ENCODE measurements at places on chromosomes 5 and 9.

- no peak for DNase-seq
These were observed 198.4 kb upstream of the MEF2C start for GRCh38 chr5:89081360-89081759.

DNA sequence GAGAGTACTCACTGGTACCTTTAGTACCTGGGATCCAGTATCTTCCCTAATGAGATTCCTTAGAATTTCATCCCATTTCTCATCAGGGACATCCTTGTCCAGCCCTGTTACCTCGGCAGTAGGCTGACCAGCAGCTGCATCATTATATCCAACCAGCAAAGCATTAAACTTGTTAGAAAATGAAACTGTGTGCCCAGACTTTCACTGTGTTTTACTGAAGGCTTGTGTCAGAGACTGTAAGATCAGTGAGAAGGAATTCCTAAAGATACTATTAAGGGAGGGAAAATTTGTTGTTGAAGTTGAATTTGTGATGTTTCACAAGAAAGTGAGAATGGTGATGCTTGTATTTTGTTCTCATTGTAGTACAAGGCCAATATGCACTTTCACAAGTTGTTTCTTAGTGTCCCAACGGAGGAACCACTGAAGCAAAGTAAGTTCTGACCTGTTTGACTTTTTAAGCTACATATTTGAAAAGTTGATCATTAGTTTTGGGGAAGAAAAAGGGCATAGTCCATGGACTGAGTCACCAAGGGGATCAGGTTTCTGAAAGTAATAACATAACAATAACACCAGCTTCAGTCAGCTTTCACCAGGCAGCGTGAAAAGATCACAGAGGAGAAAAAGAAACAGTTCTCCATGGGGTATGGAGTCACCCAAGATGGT is 48.8 kb downstream of the GRAMD2B start:
- DNase-seq: peak; percentile 26

- no peak for DNase-seq
These were observed 28.3 kb downstream of the TDRD7 start for GRCh38 chr9:97440160-97440559.

DNA sequence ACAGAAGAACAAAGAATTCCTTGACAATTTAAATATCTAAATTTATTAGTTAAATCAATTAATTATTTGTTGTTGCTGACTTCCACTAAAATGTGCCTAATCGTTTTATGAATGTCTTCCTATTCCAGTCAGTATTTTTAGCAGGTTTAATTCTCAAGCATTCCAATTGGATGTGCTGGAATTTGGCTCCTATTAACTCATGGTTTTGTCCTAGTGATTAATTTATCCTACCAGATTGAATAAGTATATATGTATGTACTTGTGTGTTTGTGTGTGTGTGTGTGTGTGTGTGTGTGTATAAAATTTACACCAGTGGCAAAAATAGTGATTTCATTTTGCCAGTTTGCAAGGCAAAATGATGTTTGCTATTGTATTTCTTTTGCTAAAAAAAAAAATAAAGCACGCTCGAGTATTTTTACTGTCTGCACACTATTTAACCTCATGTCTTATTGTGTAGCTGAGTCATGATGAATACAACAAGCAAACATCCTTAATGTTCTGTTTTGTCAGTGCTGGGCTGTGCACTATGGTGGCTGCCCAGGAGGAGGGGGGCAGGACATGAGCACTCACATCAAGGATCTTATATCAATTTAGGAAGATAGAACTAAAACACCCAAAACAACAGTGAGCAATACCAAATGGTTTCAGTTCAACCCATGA is 375.5 kb downstream of the PDE4D start:
- peak; percentile 62 for DNase-seq

DNA sequence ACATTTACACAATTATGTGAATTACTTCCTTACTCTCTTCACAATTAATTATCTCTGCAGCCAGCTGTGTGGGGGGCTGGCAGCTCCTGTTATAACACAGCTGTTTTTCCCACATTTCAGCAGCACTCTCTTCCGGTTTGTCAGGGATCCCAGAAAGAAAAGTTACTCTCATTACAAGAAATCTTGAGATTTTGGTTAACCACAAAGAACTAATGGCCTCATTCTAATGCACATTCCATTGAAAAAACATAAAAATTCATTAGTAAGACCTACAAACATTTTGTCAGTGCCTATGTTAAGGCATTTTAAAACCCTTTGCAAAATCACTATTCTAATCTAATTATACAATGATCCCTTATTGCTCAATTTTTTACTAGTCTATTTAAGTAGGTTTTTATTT is 64.1 kb downstream of the PDE4D start:
- no peak for DNase-seq

GRCh38 chr5:179438461-179438860 is 93.2 kb upstream of the ADAMTS2 start:
- DNase-seq: no peak

DNA sequence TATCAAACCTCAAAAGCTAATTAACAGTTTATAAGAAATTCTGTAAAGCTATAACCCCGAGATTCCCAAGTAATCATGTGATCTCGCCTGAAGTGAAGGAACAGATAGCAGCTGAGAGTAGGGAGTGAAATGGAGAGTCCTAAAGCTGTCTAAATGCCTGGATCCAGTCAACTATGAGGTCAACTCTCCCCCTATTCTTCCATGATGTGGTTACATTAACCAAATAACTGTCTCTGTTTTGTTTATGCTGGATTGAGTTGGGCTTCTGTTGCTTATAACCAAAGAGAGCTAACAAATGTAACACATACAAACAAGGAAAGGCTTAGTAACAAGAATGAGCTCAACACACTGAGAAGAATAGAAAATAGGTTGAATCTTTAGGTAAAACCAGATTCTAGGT is 41.6 kb downstream of the GKAP1 start:
- DNase-seq: no peak

DNA sequence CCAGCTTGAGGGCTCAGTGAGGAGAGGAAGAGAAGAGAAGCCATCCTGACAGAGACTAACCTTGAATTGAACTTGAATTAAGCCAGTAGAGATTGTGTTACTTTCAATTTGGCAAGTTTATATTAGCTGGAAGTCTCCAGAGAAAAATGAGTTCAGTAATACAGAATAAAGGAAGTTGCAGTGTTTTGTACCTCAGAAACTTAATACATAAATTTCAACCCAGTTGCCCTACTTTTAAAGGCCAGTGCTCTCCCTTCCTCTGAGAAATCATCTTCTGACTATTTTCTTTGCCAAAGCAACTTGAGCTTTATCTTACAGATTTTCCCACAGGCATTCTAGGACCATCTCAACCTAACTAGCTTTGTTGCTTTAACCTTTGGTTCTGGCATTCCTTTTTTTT is 231.0 kb upstream of the GAS1 start:
- DNase-seq: no peak

DNA sequence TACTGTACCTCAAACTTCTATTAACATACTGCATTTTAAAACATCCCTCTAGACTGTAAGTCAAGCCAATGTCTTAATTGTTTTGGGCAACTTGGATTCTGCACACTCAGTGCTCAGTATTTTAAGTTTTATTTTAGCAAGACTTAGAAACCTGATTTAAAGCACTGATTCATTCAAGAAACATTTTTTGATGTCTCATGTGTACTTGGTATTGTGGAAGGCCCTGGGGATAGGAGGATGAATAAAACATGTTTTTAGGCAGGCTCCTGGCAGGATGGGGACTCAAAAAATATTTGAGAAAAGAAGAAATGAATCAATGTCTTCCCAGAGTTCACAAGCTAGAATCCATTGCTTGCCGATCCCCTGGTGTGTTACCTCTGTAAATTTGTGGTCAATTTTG is 334.0 kb upstream of the PUM3 start:
- DNase-seq: no peak
